ENCODE measurements at places on chromosomes 12 and 14.

GRCh38 chr12:75560167-75560566, 48.8 kb upstream of the KRR1 start:
- DNase-seq = no peak

GRCh38 chr14:100443603-100444002, 120.5 kb downstream of the SLC25A47 start:
- no peak for DNase-seq

- peak; percentile 97 for DNase-seq
Measured at GRCh38 chr14:72476657-72477499, 417.0 kb downstream of the DPF3 start.

GRCh38 chr14:70847406-70848090, 38.2 kb upstream of the MAP3K9 start:
- DNase-seq = no peak

DNA sequence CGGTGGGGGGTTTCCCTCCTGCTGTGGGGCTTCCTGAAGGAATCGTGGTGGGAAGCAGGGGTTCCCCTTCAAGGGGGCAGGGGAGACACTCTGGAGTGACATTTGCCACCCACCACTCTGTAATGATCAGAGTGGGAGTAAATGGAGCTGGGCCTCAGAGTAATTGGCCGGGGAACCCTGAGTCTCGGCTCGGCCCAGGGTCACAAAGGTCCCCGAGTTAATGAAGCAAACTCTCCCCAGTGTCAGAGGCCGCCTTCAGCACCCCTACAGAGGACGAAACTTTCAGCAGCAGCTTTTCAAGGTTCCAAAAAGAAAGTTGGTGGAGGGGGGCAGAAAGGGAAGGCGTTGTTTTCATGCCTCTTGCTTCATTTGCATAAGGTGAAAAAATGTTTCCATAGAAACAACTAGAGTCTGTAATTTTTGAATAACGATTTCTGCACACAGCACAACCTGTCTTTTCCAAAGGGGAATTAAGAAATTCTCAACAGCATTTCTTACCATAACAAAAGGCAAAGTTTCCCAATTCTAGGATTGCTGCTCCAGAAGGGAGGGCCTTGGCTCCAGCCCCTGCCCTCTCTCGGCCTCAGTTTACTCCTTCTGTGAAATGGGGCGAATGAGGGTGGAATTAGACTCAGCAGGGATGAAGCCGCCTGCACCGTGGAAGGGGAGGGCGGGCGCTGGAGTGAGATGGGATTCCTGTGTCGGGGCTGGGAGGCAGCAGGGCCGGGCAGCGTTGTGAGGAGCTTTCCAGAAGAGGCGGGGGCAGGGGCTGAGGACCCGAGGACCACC, 67.0 kb upstream of the BEGAIN start:
- no peak for DNase-seq

GRCh38 chr12:21324551-21324950, 10.2 kb downstream of the SLCO1A2 start:
- DNase-seq = no peak

GRCh38 chr12:131920902-131921840, 7.9 kb upstream of the PUS1 start:
- DNase-seq = no peak

- DNase-seq = no peak
Measured at GRCh38 chr14:106044515-106044914, 518.1 kb downstream of the TMEM121 start.

- DNase-seq = no peak
Measured at GRCh38 chr14:79600406-79600805, 610.9 kb downstream of the DIO2 start.

DNA sequence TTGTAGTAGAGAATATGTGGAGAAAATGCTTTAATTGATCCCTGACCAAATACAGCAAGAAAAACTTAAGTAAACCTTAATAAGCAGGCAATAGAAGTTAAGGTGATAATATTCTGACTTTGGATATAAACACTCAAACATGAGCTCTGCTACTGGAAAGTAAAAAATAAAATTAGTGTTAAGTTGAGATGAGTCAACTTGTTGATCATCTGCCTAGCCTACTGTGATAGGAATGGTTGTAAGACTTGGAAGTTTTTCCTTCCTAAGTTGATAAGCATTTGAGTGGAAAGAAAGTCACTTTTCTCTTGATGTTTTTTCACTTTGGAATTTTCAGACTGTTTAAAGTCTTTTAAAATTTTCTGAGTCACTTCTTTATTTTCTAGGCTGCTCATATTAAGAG, 26.0 kb downstream of the ADIPOR2 start:
- no peak for DNase-seq

DNA sequence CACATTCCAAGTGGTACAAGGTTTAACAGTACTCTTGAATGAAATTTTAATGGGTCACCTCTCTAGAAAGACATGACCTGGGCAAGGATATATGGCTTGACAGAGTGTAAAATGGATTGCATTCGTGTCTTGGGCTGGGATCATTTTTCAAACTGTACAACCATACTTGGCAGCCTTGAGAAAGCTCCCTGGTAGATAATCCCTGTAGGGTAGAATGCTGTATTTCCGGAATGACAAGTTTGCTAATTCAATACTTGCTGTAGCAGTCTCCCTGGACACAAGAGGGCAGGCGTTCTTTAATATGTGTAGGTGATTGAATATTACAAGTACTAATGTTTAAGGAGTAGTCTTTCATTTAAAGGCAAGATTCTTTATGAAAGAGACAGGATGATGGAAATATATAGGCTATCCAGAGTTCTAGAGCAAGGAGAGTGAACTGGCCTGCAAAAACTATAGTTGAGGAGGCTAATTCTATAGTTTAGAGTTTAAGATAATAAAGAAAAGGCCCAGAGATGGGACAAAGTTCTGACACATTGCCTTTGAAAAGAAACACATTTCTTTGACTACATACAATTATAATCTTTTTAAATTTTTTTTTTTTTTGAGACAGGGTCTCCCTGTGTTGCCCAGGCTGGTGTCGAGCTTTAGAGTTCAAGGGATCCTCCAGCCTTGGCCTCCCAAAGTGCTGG, 53.4 kb downstream of the PLBD1 start:
- DNase-seq = no peak

- no peak for DNase-seq
Measured at GRCh38 chr12:45433441-45433868, 217.6 kb downstream of the ANO6 start.

DNA sequence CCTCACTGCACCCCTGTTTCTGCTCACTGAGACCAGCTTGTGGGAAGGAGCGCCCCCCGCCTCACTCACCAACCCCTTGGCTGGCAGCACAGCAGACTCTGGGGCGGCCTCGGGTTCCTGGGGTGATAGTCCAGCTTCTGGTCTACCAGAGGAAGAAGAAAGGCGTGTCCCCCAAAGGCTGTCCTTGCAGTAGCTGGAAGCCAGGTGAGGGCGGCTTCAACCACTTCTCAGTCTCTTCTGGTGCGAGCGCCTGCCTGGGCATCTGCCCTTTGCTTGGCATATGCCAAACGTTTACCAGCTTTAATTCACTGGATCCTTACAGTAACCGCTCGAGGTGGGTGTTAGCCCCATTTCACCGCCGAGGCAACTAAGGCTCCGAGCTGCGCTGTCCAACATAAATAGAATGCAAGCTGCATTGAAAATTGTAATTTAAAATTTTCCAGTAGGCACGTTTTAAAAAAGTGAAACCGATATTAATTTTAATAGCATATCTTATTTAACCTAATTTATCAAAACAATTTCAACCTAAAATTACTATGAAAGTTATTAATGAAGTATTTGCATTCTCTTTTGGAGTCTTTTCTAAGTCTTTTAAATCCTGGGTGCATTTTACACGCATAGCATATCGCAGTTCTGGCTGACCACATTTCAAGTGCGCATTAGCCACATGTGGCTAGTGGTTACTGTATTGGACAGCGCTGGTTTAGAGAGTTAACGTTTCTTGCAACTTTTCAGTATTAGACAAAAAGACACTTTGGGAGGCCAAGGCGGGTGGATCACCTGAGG, 872 bp downstream of the FAM177A1 start:
- DNase-seq = peak; percentile 57

DNA sequence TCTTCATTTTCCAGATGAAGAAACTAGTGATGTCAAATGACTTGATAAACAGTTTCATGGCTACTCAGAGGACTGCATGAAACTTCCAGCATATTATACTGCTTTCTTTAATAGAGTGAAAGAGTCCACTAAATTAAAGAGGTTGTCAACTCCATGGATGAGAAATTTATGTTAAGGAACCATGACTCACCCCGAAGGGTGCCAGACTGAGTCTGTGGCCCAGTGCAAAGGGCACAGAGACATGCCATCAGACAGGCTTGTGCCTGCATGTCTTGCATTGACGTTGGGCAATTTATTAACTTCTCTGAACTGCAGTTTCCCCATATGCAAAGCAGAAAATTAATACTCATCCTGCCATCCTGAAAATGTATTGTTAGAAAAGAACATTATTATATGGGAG, 382.4 kb downstream of the APAF1 start:
- no peak for DNase-seq

DNA sequence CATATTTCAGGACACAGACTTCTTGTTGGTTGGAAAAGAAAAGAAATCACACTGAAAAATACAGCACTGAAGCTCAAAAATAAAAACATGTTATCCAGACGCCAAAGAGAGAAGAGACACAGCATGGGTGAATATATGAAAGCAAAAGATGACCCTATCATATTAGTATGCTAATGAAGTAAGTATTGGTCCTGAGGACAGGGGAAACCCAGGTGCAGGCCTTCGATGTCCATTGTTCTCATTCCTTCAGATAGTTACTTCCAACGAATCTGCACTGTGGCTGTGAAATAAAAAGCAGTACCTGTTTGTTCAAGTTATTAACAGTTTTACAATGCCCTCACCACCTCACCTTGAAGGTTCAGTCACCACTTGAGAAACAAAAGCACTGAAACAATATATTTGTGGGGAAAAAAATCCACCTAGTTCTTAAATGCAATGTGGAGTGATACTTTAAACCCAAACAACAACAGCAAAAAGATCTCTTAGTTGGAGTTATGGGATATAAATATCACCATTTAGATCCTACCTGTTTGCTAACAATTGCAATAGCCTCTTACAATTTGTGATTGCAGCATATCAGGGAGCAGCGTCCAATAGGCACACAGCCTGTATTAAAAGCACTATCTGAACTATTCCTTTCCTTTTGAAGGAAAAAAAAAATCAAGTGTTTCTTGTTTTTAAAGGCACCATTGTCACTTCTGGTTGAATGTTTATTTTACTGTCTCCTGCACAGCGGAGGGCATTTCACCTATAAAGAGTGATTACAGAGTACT, 188.1 kb downstream of the BCAT1 start:
- DNase-seq = no peak

- peak; percentile 63 for DNase-seq
Measured at GRCh38 chr14:75333606-75334548, 55.2 kb downstream of the FOS start.

DNA sequence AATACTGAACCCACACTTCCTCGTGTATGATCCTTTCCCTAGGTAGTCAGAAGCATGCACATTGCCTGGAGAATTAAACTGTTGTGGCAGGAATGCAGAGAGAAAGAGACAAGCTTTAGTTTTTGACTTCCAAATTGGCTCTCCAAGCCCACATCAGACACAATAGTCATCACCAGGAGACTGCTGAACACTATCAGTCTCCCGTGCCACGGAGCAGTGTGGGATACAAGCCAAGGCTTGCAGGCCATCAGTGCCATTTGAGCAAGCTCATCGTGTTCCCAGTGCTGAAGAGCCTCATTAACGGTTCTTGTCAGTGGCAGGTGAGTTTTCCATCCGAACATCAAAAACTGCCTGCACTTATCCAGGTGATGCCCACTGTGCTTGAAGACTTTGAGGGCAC, 410.8 kb downstream of the NAV3 start:
- no peak for DNase-seq

DNA sequence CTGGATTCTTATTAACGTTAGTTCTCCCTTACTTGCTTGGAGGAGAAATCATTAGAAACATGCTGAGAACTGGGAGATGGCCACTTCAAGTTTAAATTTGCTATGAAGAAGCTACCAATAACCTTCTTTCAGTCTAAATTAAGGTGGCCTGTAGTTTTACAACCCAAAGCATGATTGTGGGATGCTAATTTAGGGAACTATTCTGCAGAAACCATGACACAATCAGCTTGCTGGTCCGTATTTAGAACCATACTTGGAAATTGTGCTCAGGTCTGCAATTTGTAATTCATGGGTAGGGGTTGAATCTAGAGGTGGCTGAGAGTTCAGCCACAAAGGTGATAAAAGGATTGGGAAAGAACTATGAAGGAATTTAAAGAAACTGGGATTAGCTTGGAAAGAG, 405.7 kb downstream of the RAD51B start:
- no peak for DNase-seq

DNA sequence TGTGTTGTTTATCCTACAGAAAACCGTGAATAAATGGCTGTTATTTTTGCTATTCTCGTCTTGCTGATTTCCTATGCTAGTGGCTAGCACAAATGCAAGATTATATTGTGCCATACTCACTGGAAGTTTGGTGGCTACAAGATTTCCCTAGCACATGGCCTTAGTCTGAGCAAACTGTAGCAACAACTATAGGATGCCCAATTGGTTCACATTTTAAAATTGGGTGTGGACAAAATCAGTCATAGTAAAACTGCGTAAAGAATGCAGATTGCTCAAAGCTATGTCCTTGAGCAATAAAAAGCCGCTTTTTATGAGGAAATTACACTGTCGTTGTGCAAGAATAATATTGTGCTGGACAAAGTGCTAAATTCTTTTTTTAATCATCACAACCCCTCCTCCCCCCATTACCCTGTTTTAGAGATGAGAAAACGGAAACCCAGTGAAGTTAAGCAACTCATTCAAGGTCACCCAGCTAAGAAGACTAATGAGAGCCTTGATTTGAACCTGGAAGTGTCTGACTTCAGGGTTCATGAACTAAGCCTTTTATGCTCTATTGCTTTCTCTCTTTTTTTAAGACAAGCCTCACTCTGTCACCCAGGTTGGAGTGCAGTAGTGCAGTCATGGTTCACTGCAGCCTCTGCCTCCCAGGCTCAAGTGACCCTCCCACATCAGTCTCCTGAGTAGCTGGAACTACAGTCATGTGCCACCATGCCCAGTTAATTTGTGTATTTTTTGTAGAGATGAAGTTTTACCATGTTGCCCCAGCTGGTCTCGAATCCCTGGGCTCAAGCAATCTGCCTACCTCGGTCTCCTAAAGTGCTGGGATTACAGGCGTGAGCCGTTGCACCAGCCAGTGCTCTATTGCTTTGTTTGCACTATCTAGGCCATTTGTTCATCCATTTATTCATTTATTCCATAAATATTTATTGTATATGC, 73.6 kb downstream of the SRGAP1 start:
- no peak for DNase-seq

GRCh38 chr12:69533844-69534243, 51.4 kb upstream of the CCT2 start:
- no peak for DNase-seq

Measured in activated CD4-positive, alpha-beta T cell treated with anti-CD3 and anti-CD28 coated beads, Interleukin-2, amount 50 U/mL, for 16 hours (primary cell).